WTC11 (cell line): ENCODE measurements at places on chromosomes 2 and 18. TPM values are rescaled to one million over a fixed set of nuclear protein-coding genes. Genes with fewer than 3 reads are reported as not detected.

TMEM200C gene
- total RNA-seq: 6.1 to 7.4 TPM (median 6.6 TPM) in 3 replicates

DNA sequence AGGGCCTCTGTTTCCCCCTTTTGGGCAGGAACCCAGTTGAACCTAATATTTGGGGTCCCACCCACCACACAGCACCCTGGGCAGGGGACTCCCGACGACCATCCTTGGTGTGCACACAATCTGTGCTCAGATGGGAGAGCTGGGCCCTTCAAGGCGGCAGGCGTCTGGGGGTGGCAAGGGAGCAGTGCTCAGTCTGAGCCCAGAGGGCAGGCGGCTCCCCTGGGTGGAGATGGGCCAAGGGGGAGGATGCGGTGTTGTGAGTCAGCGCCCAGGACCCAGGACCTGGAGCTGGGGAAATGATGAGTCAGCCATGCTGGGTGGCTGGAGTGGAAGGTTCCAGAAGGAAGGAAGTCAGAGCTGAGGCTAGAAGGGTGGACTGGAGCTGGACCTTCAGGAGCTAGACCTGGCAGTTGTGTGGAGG is 3.8 kb downstream of the PROM2 start:
- H3K27me3 ChIP-seq: no peaks in the 10 kb centered on the region
- H3K4me3 ChIP-seq: no peak overlapping the region
- DNase-seq: no peak
- H3K4me1 ChIP-seq: peaks cover 37% of the 10 kb centered on the region
- H3K27ac ChIP-seq: no peak overlapping the region

ABCB11 gene
- total RNA-seq: 0.02 to 0.77 TPM (median 0.02 TPM) in 3 replicates

GRCh38 chr2:96806468-96807126 is 9.5 kb upstream of the CNNM3 start:
- no peaks in the 10 kb centered on the region for H3K4me1 ChIP-seq
- H3K4me3 ChIP-seq: no peak overlapping the region
- DNase-seq: no peak

SPDYA gene
- total RNA-seq: 0.30 to 0.61 TPM (median 0.46 TPM) in 3 replicates

GRCh38 chr2:235270956-235271355 is 222.9 kb upstream of the AGAP1 start:
- H3K27me3 ChIP-seq: peaks cover 12% of the 10 kb centered on the region; the same call in 1 of the 2 replicates
- no peak for DNase-seq
- no peaks in the 10 kb centered on the region; the same call in 1 of the 2 replicates for H3K36me3 ChIP-seq
